ENCODE measurements at places on chromosomes 5 and 9.
A peak's percentile ranks its signal among the peaks of the same experiment; 100 is the strongest.

DNA sequence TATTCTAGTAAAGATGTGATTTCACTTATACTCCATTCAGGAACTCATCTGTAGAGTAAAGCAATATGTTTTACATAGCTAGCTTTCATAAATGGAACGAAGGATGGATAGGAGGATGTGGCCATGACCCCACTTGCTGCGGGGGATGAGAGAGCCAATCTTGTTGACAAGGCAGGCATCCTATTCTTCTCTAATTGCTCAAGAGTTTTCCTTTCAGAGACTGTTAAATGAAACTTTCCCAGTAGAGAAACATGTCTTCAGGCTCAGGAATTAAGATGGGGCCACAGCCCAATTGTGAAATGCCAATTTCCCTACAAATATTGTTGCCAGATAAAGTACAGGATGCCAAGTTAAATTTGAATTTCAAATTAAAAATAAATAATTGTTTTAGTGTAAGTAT, 196.2 kb upstream of the TUT7 start:
- no peak for DNase-seq

GRCh38 chr5:127666043-127666716, 17.3 kb downstream of the CTXN3 start:
- DNase-seq = no peak

DNA sequence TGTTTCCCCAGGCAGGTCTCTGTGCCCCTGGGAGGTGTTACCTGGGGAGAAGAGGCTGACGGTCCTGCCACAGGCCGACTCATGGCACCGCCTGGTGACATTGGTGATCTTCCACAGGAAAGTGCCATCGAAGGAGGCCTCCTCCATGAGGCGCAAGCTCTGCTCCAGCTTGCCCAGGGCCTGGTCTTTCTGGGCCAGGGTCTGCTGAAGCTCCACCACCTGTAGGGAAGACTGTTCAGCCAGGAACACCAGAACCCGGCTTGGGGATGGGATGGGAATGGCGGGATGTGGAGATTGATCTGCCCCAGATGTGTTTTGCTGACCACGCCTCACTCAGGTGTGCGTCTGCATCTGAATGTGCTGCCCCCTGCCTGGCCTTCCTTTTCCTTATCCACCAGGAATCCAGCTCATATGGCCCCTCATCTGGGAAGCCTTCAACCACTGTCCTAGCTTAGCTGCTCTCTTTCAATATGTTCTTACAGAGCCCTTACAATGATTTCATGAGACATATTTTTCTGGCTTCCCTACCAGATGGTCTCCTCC, 15.2 kb downstream of the TRAF1 start:
- no peak for DNase-seq

GRCh38 chr5:159864885-159865691, 51.2 kb upstream of the ADRA1B start:
- DNase-seq = no peak

GRCh38 chr9:115360122-115360521, 242.2 kb upstream of the TNC start:
- DNase-seq = no peak

GRCh38 chr5:81805086-81805485, 54.2 kb upstream of the SSBP2 start:
- no peak for DNase-seq

DNA sequence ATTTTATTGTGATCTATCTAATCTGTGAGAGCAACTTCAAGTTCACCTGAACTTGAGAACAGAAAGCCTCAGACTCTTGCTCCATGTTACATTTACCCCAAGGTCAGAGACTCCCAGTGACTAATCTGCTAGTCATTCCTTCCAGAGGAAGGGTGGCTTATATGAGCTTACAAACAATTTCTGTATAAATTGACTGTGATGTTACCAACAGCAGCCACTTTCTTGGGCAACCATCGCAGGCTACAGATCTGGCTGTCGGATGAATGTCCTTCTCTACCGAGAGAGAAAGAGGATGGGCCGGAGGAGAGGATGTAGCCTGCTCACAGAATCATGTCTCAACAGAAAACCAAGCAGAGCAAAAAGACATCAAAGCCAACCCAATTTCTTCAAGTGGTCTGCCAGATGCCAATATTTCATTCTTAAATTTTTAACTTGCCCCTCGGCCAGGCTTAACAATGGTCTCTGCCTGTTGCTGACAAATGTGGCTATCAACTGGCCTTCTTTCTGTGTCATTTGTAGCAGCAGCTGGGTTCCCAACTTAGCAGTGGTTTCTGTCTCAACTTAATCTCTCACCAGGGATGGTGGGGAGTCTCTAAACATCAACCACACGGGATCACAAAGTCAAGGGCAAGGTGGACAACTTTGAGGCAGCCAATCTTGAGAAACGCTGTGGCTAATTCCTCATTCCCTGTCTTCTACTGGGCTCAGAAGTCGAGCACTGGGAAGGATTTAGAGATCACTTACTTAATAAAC, 81.3 kb downstream of the RAPGEF1 start:
- DNase-seq = peak; percentile 72

GRCh38 chr5:155954701-155955445, 372.1 kb upstream of the SGCD start:
- no peak for DNase-seq

DNA sequence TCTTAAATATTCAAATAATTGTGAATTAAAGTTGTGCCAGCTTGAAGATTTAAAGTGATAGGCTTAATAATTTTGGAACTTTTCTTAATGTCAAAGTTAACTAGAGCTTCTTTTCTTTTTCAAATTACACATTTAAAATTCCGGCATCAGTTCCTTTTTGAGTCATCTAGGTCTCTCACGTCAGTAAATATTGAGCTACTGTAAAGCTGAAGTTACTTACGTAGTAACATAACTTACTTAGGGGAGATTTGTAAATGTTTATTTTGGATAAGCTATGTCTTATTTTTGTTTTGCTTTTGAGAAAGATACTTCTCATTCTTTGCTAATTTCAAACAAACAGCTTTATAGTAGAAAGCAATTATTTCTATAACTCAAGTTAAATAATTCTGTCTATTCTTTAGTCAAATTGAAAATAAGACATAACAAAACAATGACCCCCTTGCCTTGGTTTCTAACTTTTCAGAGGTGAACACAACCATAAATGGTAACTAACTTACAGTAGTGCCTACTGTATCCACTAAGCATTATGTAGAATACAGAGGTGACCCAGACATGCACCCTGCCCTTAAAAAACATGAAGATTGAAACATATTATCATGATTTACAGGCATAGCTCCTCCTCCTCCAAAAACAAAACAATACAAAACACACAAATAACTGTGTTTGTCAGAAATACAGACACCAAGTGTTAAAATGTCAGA, 29.8 kb downstream of the CD274 start:
- no peak for DNase-seq

DNA sequence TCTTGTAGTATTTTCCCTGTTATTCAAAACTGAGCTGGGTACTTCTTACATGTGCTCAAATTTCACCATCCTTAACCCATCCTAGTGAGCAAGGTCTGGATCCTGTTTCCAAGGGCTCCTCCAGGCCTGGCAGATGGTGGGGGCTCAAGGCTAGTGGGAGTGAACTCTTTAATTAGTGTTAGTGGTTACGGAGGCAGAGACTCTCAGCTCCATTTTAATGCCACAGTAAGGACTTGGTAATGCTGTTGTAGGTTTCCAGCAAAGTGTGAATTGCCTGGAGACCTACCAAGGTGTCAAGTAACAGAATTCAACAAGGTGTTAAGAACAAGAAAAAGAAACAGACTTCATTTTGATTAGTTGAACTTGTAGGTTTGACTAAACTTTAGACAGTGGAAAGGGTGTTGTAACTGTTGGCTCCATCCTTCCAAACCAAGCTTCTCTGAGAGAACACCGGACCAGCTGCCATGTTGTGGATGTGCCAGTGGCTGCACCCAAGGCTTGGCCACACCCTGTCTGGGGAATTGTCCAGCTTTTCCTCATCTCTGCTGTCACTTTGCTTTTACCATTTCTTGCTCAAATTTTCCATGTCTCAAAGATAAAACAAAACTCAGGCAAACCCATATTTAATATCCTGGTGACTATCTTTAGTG, 98.7 kb downstream of the ADCY2 start:
- no peak for DNase-seq

- DNase-seq = no peak
Measured at GRCh38 chr9:114929201-114929600, 1.2 kb downstream of the TNFSF8 start.

DNA sequence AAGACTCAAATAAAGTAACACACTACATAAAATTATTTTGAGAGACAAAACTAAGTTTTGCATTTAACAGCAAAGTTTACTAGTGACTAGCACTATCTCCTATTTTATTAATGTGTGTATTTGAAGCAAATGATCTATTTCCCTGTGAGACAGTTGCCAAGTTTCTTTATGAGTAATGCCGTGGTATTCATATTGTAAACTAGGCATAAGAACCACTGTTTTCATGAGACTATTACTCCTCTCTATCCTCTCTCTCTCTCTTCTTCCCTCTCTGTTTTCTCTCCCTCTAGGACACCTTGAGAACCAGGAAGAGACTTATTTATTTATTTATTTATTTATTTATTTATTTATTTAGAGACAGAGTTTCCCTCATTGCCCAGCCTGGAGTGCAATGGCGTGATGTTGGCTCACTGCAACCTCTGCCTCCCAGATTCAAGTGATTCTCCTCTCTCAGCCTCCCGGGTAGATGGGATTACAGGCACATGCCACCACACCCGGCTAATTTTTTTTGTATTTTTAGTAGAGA, 61.1 kb downstream of the MLANA start:
- DNase-seq = peak; percentile 5

- no peak for DNase-seq
Measured at GRCh38 chr5:65268525-65268924, 213.2 kb downstream of the ADAMTS6 start.

DNA sequence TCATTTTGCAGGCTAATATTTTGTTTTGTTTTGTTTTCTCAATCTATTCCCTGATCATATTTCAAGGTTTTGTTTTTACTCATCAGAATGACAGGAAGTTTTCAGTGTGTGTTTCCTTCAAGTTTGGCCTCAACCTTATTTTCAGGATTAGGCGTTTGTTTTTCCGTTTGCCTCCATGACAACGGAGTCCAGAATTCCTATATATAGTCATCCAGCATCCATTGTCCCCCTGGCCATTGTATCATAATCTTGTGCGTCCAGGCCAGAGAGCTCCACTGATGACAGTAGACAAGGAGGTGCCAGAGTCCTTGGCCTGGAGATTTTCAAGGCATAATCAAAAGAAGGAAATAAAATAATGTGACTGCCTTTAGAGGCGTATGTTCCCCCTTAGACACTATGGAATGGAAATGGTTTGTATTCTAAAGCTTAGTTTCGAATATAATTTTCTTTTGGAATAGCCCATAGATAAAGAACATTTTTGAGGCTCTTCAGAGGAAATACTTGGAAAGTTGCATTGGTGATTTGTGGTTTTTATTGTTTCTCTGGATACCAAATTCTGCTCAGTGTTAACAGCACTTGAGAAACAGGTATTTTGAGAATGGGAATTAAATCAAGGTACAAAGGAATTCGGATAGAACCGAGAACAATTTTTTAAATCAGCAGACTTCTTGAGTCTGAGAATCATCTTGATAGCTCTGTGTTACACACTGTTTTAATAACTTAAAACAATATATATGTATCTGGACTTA, 99.8 kb downstream of the ZNF462 start:
- no peak for DNase-seq

GRCh38 chr5:82886911-82887310, 190.3 kb downstream of the TMEM167A start:
- DNase-seq = no peak

DNA sequence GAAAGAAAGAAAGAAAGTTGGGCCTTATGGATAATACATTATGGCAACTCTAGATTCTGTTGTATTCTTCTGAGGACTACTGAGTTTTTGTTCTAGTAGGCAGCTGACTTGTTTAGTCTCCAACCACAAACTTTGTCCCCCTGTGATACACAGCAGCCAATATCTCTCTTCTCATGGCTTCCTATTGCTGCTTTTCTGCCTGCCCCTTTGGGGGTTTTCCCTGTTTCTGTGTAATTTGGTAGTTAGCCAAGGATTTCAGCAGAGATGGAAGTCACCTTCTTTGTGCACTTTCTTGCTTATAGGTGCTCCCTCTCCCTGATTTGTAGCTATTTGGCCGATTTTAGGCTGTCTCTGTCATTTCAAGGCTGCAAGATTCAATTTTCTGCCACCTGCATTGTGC, 109.6 kb downstream of the FGF1 start:
- DNase-seq = no peak

DNA sequence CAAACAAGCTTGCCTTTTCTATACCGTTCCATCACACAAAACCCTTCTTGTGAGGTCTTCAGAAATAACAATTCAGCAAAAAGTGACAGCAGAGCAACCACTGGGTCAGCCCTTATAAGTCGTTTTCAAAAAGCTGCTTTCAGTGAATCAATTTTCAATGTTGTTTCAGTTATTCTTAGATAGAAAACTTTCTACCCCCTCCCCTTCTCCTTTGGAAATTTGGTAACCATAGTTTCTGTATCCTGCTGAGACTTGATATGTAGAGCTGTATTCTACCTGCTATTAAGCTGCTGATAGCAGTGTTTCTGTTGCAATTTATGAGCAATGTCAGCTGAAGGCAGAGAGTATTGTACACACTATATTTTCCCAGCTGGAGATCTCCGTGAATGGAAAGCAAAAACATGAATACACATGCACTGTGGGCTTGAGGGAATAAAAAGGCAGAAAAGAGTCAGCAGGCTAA, 75.7 kb downstream of the ZNF608 start:
- no peak for DNase-seq

GRCh38 chr5:55003432-55004065, 18.2 kb upstream of the ESM1 start:
- DNase-seq = no peak

- DNase-seq = no peak
Measured at GRCh38 chr5:35285435-35285834, 55.1 kb upstream of the PRLR start.

- DNase-seq = no peak
Measured at GRCh38 chr5:4563400-4563799, 576.7 kb upstream of the ADAMTS16 start.

- no peak for DNase-seq
Measured at GRCh38 chr5:172444110-172444510, 10.2 kb downstream of the SH3PXD2B start.

GRCh38 chr5:35066260-35066795, 18.6 kb upstream of the AGXT2 start:
- DNase-seq = no peak

GRCh38 chr5:135494196-135494595, 41.6 kb downstream of the NEUROG1 start:
- DNase-seq = no peak

DNA sequence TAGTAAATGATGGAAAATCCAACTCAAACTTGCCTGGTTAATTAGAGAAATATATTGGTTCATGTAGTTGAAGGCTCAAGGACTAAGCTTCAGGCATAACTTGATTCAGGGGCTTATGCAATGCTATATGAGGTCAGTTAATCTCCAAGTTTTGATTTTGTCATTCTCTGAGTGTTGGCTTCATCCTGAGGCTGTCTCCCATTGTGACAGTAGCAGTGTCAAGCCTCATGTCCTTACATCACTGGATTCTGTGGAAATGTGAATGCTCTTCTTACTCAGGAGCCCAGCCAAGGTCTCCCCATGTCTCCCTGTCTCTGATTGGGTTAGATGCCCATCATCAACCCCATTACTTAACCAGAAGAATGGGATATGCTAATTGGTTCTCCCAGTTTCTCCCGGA, 44.4 kb upstream of the SNX2 start:
- DNase-seq = no peak

- no peak for DNase-seq
Measured at GRCh38 chr5:153883854-153884611, 154.7 kb downstream of the FAM114A2 start.
